Uterus (tissue), 4 donors: ENCODE measurements at places on chromosomes 16 and 17. TPM values are rescaled to one million over a fixed set of nuclear protein-coding genes. Genes with fewer than 3 reads are reported as not detected.

DNA sequence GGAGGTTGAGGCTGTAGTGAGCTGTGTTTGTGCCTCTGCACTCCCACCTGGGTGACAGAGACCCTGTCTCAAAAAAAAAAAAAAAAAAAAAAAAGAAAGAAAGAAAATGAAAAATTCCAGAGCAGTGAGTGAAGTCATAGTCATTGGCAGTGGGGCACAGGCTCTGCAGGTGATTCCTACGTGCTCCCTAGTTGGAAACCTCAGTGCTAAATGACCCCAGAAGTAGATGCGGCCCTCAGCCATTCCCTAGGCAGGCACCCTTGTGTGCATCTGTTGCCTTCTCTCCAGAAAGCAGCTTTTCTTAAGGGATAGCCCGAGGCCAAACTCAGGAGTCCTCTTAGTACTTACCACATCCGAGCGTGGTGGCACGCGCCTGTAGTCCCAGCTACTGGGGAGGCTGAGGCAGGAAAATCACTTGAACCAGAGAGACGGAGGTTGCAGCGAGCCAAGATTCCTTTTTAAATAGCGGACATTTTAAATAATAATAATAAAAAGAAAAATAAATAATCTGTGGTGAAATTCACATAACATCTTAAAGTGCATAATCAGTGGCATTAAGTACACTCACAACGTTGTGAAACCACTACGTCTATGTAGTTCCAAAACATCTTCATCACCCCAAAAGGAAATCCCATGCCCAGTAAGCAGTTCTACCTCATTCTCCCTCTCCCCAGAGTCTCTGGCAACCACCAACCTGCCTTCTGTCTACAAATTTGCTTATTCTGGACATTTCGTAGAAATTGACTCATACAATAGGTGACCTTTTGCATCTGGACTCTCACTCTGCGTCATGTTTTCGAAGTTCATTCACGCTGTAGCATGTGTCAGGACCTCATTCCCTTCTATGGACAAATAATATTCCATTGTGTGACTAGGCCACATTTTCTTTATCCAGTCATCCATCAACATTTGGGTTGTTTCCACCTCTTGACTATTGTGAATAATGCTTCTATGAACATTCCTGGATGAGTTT lies 12.5 kb upstream of the SPHK1 start:
- no peak for DNase-seq

- DNase-seq, result no peak
Observed at GRCh38 chr17:35679007-35679682, 52.3 kb upstream of the RASL10B start.

GRCh38 chr16:89194340-89195311 lies 5.7 kb downstream of the SLC22A31 start:
- no peak for DNase-seq

NACA2 gene
- total RNA-seq, result not detected

DNA sequence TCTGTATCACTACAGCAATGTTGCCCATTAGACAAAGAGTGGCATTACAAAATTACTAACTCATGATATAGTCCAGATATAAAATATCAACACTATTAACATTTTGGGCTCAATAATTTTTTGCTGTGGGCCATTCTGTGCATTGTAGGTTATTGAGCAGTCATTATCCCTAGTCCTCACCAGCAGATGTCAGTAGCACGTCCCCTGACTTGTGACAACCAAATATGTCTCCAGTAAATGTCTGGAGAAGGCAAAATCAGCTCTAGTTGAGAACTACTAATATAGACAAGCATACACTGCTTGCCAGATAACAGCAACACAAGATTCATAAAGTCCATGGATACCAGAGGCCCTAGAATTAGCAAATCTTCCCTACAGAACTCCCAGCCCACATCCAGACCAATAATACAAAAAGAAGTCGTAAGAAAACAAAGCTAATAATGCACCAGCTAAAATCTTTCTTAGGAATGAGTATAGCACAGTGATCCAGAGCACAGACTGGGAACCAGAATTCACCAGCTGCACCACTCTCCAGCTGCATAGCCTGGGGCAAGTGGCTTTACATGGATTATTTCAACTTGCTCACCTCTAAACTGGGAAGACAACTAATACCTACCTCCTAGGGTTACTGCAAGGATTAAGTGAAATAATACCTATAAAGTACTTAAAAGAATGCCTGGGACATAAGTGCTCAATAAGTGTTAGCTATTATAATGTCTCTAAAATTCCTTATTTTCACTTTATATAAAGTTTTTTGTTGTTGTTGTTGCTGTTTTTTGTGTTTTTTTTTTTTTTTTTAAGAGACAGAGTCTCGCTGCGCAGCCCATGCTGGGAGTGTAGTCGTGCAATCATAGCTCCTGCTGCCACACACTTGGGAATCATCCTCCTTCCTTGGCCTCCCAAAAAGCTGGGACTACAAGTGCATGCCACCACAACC lies 23.7 kb downstream of the HELZ start:
- DNase-seq, result no peak

- no peak for DNase-seq
Observed at GRCh38 chr17:16943032-16943352, 28.9 kb downstream of the TNFRSF13B start.

GRCh38 chr17:28350271-28350670 lies 7.1 kb downstream of the POLDIP2 start:
- no peak for DNase-seq

GRCh38 chr16:19505600-19506303 lies 16.1 kb downstream of the GDE1 start:
- no peak for DNase-seq

PRRT2 gene
- 54.5 TPM for total RNA-seq

RHBDF1 gene
- total RNA-seq, result 30.5 TPM

CD68 gene
- 4.4 TPM for total RNA-seq

DNA sequence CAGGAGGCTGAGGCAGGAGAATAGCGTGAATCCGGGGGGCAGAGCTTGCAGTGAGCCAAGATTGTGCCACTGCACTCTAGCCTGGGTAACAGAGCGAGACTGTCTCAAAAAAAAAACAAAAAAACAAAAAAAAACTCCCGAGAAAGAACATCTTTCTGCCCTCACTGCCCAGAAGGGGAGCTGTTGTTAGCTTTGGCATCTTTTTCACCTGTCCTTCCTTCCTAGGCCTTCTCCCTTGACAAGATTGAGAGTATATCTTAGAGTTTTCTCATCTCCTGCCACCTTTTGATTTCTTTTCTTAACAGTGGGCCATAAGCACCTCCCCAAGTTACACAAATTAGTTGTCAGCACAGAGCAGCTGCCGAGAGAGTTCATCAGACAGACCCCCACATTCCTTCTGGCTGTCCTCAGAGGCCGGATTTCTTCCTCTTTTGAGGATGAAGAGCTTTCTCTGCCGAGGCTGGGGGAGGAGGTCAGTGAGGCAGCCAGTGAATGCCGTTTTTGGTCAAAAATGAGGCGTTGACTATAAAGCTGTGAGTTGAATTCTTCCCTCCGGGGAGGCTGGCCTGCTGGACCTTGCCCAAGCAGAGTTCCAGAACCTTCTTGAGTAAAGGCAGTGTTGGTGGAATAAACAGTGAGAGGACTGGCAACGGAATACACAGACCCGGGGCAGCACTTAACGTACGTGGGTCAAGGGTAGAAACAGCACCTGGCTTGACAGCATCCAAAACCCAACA lies 127.0 kb downstream of the ABCC6 start:
- DNase-seq, result peak; percentile 84

GRCh38 chr17:58232707-58233156 lies 5.7 kb upstream of the LPO start:
- DNase-seq, result no peak

HEATR9 gene
- not detected for total RNA-seq

DNA sequence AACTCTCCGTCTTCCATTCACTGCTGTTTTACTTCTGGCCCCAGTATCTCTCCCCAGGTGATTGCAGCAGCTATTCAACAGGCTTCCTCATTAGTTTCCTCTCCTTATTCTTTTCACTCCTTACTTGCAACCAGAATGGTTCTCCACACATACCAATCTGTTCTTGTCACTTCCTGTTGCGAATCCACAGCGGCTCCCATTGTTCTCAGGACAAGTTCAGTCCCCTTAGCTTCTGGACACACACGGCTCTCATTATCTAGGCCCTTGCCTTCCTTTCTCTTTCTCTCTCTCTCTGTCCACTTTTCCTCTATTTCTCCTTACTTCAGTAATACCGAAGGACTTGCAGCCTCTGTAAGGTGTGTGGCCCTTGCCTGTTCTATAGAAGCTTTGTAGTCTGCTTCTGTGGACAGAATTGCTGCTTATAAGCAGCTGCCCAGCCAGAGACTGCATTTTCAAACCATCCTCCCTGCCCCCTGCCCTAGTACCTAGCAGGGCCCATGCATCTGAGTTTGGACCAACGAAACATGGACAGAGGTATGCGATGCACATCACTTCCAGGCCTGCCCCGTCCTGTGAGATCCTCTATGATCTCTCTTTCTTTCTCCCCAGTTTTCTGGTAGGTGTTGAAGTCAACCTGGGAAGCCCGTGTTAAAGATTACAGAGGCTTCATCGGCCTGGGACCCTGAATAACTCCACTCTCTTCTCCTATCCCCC lies 45.7 kb downstream of the VAT1L start:
- no peak for DNase-seq

GRCh38 chr16:78297066-78297666 lies 197.7 kb downstream of the WWOX start:
- no peak for DNase-seq

DNA sequence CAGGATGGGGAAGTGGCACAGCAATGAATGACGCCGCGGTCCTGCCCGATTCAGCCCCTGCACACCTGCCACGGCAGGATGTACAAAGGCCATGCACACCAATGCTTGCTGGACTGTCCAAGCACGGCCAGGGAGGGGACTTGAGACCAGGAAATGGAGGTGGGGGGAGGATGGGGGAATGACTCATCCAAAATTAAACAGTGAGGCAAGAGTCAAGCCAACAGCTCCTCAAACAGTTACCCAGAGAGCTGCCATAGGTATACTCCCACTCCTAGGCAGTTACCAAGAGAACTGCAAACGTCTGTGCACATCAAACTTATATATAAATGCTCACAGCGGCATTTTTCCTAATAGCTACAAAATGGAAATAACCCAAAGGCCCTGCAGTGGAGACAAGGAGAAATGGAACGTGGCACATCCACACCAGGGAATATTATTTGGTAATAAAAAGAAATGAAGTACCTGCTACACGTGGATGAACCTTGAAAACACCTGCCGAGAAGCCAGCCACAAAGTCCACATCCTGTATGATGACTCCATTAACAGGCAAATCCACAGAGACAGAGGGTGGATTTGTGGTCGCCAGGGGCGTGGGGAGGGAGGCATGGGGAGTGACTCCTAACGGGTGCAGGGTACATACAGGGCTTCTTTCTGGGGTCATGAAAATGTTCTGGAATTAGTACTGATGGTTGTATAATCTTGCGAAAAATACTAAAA lies 54.1 kb downstream of the VAC14 start:
- peak; percentile 76 for DNase-seq

DNA sequence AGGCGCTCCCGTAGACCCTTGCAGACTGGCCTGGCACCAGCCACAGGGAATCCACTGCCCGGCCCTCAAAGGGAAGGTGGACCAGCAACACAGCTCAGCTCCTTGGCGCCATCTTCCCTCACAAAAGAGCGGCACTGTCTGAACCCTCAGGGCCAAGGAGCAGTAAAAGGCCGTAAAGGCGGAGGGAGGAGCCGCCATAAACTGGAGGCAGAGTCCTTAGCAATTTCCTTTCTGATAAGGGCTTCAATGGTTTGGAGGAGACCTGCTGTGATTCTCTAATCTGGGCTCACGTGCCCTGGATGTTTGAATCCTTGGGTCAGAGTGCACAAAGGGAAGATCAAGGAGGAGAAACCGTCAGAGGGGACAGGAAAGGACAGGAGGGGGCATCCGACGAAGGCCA lies 15.5 kb upstream of the AXIN2 start:
- no peak for DNase-seq

HOXB6 gene
- total RNA-seq, result not detected

GRCh38 chr17:70446446-70446845 lies 277.1 kb downstream of the KCNJ2 start:
- no peak for DNase-seq

- no peak for DNase-seq
Observed at GRCh38 chr17:77484111-77484510, 343.3 kb downstream of the SEC14L1 start.

- no peak for DNase-seq
Observed at GRCh38 chr16:54210452-54211125, 76.0 kb downstream of the IRX3 start.

DNA sequence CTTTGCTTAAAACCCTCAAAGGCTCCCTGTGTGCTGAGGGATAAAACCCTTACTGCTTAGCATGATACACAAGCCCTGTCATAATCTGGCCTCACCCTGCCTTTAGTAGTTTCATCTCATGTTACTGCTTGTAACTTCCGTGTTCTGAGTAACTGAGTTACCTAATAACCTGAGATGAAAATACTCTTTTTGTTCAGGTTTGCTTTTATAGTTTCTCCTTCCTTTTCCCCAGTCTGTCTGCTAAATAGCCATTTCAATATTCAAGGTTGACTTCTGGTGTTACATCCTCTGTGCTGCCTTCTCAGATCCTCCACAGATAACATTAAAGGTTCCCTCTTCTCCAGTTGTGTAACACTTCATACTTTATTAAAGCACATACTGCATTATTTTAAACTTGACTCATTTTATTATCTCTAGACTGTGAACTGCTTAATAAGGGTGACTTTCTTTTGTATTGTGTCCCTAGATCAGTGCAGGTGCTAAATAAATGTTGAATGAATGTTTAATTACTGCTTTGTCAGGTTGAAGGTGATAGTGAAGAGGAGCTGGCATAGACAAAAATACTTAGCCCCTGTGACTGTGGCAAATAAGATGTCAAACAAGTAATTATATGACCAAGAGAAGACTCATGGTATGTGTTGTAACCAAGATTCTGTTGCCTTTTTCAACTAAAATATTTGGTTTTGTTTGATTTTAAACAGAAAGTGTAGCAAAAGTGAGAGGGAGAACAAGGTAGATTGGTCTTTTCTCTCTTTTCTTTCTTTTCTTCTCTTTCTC lies 47.8 kb downstream of the NFAT5 start:
- DNase-seq, result no peak

GRCh38 chr16:71421911-71422310 lies 19.9 kb downstream of the TLE7 start:
- DNase-seq, result no peak

CLEC10A gene
- total RNA-seq, result not detected

DNA sequence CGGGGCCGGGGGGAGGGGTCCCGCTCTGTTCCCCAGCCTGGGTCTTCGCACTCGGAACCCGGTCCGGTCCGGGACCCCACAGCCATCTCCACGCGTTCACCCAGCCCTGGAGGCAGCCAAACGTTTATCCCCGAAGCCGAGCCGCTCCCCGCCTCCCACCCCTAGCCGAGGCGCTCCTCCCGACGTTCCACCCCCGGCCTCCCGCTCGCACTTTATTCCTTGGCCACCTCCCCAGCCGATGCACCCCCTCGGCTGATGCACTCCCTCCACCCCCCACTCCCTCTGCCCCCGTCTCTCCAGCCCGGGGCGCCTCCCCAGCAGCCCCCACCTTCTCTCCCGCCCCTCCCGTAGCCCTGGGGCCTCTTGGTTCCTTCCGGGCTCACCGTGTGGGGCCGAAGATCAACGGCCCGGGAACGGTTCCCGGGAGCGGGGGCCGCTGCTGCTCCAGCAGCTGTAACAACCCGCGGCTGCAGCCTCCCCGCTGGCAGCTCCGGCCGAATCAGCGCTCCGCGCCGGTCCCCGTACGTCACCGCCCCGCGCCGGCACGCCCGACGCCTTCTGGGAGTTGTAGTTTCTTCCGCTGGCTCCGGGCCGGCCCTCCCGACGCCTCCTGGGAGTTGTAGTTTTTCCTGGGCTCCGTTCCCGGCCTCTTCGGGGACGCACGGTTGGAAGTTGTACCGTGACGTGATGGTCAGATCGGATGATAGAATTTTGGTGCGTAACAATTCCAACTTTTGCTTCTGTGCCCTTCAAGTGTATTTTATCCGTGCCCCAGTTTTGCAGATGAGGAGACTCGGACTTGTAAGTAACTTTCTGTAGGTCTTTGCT lies at the start of the genes LRRC3C and ORMDL3:
LRRC3C (plus strand) TSS at position 632 of the 828 bp plus-strand sequence. CDS start 13,792 bp downstream, outside the sequence.
ORMDL3 (minus strand) TSS at position 501 of the 828 bp plus-strand sequence. CDS start 3,398 bp downstream, outside the sequence.
- DNase-seq, result peak; percentile 97
